Stimulated activated CD4-positive, alpha-beta T cell treated with anti-CD3 and anti-CD28 coated beads, Interleukin-4, amount 100 ng/mL, for 4 hours (primary cell): ENCODE measurements at places on chromosomes 6 and 20.

DNA sequence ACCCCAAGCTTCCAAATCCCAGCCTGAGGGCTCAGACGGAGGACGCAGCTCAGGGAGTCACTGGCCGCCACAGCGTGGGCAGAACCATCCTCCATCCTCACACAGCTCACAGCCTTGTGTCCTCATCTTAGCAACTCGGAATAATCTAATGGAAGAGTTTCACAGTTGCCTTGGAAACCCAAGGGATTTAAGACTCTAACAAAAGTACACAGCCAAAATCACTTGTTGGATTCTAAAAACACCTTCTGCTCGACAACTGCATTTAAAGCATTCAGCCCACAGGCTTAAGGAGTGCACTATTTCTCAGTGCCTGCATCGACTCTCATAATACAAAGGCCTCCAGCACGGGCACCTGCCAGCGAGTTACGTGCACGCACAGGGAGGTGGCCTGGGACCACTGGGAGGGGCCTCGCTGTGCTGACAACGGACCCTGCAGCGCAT lies 45.4 kb downstream of the ZBTB46 start:
- DNase-seq = no peak

DNA sequence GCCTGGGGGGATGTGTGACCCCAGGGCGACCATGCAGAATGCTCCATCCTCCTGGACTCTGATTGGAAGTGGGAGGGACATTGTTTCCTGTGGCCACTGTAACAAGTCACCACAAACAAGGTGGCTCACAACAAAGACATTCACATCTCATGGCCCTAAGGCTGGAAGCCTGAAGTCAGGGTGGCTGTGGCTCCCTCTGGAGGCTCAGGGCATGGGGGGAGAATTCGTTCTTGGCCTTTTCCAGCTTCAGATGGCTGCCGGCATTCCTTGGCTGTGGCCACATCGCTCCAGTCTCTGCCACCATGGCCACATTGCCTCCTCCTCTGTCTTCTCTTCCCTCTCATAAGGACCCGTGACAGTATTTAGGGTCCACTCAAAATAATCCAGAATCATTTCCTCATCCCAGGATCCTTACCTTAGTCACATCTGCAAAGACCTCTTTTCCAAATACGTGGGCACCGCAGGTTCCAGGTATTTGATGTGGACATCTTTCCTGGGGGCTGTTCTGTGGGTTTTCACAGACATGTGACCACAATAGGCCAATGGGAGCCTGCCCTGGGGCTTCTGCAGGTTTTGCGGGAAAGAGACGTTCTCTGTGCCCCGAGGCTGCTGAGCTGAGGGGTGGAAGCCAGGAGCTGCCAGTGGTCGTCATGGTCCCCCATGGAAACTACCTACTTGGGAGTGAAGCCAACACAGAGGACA lies 249.3 kb downstream of the PREX1 start:
- DNase-seq = no peak

DNA sequence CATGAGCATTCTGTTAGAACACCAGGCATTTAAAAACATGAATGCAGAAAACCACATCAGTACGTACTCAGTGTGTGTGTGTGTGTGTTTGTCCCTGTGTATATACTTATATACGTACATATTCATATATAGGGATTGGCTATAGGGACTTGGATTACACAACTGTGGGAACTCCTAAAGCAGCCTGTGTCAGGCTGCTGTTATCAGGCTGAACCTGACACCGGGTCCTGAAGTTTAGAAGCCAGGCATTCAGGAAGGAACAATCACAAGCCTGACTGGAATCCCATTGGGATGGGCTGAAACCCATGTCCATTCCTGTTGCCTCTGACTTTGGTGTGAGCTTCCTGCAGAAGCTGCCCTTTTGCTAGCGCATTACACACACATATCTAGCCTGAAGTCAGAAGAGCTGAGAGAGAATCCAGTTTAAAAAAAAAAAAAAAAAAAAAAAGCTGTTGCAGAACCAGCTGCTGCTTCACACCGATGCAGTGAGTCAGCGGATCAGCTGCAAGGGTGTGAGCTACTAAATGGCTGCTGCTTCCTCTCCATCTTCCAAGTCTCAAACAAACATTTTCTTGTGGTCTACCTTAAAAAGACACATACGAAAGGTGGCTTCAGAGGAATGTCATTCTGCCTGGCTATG lies 348.1 kb downstream of the THBS2 start:
- DNase-seq = no peak

GRCh38 chr6:168537540-168537884 lies 96.5 kb downstream of the SMOC2 start:
- DNase-seq = no peak

DNA sequence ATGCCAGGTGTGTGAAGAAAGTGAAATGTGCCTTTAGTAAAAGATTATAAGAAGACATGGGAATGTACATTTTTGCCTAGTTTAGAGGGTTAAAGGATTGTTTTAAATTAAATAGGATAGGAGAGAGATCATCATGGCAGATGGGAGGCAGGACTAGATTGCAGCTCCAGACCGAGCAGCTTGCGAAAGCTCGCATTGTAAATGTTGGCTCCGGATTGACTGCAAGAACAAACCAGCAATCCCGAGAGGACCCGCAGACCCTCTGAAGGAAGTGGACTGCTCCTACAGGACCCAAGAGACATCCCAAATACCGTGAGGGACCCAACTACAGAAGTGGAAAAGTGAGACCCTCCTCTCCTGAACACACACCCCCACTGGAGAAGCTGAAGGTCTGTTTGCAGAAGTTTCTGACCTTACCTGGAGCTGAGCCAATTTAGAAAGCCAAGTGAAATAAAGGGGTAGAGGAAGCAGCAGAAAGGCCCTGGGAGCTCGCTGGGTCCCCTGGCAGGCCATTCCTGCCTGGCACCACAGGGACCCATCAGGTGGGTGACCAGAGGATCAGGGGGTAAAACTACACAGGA lies 30.0 kb upstream of the TPD52L1 start:
- no peak for DNase-seq

DNA sequence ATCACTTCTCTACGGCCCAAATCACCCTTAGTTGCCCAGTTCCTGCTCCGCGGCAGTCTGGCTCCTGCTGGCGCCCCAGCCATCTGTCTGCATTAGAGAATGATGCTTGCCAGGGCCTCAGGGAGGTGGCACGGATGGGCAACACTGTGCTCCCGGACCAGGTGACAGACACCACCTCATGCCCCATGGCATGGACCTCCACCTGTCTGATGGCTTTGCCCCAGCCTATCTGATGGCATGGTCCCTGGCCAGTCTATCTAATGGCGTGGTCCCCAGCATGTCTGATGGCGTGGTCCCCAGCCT lies 18.8 kb upstream of the MRGBP start:
- DNase-seq = no peak

GRCh38 chr6:170083236-170084051 lies 207.4 kb downstream of the DLL1 start:
- no peak for DNase-seq

- no peak for DNase-seq
Observed at GRCh38 chr20:35724321-35725230, 17.5 kb downstream of the RBM39 start.

DNA sequence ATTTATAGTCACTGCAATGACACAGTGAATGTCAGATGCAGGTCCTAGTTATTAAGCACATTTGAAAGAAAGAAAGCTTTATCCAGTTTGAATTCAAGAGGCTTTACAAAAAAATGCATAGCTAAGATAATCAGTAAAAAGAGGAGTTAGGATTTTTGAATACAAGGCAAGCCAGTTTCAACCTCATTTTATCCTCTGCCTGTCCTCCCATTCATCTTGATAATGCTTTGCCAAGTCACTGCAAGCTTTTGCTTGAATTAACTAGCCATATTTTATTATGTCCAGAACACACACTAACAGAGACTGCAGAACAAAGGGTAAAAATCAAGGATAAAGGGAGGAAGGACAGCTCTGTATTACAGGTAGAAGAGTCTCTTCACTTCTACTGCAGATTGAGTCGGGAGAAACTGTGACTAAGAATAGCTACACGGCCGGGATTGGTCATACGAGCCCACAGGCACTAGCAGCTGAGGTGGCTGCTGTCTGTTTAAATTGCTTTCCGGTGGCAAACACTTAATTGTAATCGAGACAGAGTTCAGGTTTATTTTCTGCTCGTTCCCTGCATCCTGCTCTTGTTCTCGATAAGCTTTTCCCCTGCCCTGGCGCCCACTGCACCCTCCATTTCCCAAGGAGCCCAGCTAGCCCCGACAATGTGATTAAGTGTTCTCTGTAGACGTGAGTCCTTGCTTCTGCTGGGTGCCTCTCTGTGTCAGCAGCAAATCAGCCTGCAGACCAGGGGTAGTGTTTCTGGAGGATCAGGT lies 30.5 kb upstream of the AKAP12 start:
- no peak for DNase-seq
